ENCODE measurements at places on chromosomes 3 and 15.

GRCh38 chr3:19213603-19214220 lies 65.4 kb downstream of the KCNH8 start:
- no peak for DNase-seq

DNA sequence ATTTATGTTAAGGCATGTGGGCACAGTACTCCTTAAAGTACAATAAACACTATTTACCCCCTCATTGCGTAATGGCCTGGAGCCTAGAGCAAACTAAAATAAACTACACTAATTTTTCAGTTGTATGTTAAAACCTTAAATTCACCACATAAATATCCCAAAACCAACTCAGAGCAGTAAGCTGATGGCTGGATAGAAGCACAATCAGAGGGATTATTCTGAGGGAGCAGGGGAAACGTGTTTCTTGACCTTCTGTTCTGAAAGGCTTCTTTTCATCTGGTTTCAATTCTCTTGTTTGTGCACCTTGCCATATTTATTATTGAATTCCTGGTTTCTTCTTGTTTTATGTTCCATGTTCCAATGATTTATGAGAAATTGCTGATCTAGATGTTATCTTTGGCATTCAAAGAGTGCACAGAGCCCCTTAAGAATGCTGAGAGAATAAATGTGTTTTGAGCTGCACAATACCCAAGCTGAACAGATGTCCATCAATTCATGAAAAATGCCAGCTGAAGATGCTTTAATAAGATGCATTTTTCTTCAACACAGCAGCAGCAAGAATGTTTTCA lies 29.6 kb downstream of the RPL22L1 start:
- DNase-seq, result no peak

DNA sequence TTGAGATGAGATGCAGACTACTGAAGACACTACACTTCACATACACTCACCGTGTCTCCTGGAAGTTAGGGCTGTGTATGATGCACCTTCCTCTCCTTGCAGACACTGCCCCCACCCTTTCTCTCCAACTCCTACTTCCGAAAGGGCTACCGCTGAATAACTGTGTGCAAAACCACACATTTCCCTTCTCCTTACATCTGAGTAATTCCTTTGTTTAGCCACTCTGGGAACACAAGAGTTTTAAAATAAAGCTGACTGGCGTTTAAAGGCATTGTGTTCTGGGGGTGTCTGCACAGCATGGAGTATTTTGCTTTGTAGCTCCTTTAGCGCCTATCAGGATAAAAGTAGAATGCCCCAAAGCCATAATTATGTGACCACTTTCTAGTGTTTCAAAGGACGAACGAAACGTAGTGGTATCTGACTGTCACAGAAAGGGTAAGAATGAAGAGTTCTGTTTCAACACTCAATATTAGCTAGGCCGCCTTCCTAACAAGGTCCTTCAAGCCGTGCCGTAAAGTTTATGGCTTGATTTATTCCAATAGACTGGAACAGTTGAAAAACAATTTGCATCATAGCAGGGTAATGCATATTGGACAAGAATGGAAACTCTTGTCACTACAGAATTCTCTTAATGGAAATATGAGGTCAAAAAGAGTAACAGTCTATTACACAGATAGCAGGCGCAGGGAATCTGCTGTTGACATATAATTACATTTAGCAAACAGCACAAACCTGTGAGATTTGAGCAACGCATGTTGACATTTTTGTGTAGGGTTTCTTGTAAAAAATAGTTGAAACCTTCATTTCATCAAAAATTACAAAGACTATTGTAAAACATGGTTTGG lies 619.9 kb downstream of the FOXP1 start:
- no peak for DNase-seq

DNA sequence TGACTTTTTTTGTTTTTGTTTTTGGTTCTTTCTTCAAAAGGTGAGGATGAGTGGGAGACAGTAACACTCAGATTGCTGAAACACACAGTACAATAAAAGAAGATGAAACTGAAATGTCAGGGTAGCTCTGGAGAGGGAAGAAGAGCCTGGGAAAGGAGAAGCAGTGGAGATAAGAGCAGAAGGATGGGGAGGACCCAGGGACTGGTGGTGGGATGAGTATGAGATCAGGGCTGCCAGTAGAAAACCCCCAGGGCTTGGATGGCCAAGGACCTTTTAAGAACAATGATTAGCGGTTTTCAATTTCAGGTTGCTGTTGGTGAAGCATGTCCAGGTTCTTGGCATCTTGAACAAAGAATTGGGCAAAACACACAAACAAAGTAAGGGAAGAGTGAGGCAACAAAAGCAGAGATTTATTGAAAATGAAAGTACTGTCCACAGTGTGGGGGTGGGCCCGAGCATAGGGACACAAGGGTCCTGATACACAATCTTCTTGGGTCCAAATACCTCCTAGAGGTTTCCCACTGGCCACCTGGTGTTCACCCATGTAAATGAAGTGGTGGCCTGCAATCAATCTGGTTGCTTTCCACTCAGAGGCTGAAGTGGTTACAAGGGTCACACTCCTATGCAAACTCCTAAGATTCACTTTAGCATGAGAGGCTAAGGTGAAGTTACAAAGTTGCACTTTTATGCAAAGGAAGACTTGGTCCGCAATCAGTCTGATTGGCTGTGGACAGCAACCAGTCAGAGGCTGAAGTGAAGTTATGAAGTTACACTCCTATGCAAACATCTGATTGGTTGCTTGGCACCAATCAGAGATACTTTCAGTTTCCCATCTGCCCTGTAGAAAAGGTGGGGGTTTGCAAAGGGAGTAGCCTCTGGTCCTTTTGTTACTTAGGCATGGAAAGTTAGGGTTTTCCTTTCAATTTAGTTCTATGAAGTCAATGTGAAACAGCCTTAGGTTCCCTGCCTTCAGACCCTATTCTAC lies 26.1 kb upstream of the MFSD1 start:
- no peak for DNase-seq

- DNase-seq, result no peak
Measured at GRCh38 chr15:70833861-70834765, 19.8 kb downstream of the LARP6 start.

DNA sequence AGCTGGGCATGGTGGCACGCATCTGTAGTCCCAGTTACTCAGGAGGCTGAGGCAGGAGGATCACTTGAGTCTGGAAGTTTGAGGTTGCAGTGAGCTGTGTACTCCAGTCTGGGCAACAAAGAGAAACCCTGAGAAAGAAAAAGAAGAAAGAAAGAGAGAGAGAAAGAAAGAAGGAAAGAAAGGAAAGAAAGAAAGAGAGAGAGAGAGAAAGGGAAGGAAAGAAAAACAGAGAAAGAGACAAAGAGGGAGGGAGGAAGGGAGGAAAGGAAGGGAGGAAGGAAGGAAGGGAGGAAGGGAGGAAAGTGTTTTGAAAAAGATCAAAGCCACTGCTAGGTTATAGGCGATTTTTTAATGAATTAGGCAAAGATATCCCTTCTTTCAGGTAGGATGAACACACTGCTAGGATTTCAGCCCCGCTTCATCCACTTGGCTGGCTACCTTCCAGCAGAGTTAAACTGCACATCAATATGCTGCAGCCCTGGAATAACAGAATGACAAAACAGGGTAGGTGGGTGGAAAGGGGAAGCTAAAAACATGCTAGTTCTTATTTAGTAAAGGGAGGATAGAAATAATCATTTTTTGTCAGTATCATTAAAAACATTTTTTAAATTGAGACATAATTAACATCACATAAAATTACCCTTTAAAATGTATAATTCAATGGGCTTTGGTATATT lies 12.8 kb upstream of the PPARG start:
- DNase-seq, result no peak

- no peak for DNase-seq
Measured at GRCh38 chr3:126515066-126515706, 2.4 kb downstream of the UROC1 start.

GRCh38 chr3:62246094-62246493 lies 127.3 kb downstream of the FEZF2 start:
- DNase-seq, result no peak

GRCh38 chr3:152040319-152040718 lies 166.9 kb downstream of the SUCNR1 start:
- DNase-seq, result no peak

GRCh38 chr15:101113114-101114005 lies 138.5 kb downstream of the CHSY1 start:
- DNase-seq, result no peak

GRCh38 chr3:43784640-43785011 lies 93.9 kb downstream of the ABHD5 start:
- no peak for DNase-seq

- no peak for DNase-seq
Measured at GRCh38 chr3:48422681-48423080, 7.2 kb downstream of the PLXNB1 start.

DNA sequence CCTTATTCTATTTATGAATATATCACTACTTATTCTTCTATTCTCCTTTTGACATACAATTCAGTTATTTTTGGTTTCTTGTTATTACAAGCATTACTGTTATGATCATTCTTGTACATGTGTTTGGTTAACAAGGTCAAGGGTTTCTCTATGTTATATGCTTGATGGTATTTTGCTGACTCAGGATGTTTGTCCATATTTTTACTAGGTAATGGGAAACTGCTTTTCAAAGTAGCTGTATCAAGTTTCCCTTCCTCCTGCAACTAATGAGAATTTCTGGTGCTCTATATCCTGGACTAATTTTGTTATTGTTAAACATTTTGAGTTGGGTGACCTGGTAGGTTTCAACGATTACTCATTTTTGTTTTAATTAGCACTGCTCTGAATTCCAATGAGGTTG lies 841.0 kb downstream of the OTOL1 start:
- no peak for DNase-seq

DNA sequence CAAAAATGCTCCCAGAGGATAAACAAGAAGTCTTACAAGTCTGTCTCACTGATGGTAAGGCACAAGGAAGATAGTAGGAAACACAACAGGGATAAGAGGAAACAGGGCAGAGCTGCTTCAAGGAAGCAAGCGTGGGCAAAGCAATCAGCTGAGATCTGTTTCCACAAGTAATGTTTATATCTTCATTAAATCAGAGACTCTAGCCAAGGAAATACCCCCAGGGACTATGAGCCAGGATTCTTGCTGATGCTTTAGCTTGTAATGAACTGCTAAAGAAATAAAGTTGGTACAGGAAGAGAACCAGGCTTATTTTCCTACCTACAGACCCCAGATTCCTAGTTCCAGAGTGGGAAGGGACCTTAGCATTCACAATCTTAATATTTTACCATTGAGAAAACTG lies 112.7 kb upstream of the C3orf80 start:
- DNase-seq, result no peak

GRCh38 chr3:126472277-126473006 lies 3.2 kb downstream of the ZXDC start:
- DNase-seq, result no peak

GRCh38 chr15:56933410-56933809 lies 15.0 kb downstream of the TCF12 start:
- DNase-seq, result no peak

GRCh38 chr3:13347390-13347950 lies 72.7 kb downstream of the NUP210 start:
- DNase-seq, result no peak

- DNase-seq, result no peak
Measured at GRCh38 chr15:85408270-85408746, 27.9 kb downstream of the AKAP13 start.

- DNase-seq, result peak; percentile 4
Measured at GRCh38 chr15:58771621-58772250, 634 bp downstream of the MINDY2 start.

DNA sequence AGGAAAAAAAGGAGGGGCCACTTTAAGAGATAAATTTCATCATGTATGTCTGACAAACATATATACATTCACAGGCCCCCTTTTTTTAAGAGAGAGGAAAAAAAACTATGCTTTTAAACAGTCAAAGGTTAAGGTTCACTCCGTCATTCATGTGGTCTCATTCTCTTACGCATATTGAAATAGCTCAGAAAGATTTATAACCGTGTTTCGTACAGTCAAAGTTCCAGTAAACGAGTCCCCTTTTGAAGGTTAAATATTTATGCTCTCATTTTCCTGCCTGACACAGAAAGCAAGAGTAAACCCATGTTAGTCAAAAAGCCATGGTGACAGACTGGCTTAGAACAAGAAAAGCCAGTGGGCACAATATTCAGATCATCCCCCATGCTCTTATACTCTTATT lies 248.0 kb upstream of the ARRDC4 start:
- no peak for DNase-seq

GRCh38 chr3:128780101-128780837 lies 54.3 kb downstream of the RAB7A start:
- no peak for DNase-seq

DNA sequence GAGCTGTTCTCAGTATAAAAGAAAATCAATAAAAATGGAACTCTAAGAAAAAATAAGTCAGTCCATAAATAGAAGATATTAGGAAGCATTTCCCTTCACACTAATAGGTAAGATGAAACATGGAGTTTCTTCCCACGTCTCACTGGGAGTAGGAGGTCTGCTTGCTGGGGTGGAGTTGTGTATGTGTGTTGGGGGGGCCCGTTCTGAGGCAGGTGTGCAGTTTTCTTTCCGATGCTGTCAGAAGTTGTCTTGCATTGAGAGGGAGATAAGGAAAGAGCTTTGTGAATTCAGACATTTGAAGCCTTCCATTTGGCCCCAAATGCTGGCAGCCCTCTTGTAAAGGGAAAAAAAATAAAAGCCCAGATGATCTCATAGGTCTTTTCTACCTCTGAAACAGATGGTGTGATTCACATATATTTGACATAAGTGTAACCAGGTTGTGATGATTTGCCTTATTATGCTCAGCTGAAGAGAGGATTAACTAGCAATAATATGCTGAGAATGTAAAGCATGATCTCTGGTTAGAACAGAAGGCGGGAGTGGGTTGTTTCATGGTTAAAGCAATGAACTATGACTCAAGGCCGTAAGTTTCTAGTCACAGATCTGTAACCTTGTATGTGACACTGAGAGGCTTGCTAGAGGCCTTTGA lies 8.8 kb downstream of the RASGRP1 start:
- no peak for DNase-seq

GRCh38 chr3:99253963-99254355 lies 352.5 kb upstream of the DCBLD2 start:
- no peak for DNase-seq

DNA sequence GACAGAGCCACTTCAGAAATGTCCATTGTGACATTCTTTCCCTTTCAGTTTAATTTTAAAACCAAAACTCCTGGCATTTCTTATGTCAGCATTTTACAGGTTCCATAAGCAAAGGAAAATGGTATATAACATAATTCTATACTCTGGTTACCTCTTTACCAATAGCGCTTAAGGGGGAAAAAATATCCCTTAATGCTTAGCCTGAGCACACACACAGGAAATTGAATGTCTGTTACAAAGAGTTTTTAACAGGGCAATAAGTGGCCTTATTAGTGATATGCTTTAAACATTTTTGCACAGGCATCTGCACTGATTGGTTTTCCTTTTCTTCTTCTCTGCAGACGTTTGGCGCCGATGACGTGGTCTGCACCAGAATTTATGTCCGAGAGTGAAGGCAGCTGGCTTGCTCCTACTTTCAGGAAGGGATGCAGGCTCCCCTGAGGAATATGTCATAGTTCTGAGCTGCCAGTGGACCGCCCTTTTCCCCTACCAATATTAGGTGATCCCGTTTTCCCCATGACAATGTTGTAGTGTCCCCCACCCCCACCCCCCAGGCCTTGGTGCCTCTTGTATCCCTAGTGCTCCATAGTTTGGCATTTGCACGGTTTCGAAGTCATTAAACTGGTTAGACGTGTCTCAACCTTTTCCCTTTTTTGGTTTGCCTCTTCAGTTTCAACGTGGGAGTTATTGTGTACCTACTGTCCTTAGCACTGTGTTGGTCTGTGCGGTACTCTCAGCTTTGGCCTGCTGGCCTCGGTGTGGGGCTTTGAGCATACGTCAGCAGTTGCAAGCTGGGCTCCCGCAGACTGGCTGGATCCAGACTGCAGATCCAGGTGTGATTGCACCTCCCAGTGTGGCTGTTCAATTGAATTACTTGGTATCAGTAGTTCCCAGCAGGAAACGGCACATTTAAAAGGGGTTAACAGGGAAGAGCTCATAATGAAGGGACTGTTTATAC lies 7.7 kb downstream of the CRABP1 start:
- no peak for DNase-seq

GRCh38 chr15:52257734-52258062 lies 37.9 kb downstream of the MYO5C start:
- no peak for DNase-seq

Measured in activated effector memory CD4-positive, alpha-beta T cell treated with Interleukin-2 at 50 U/mL for 16 hours (primary cell).